ENCODE measurements at places on chromosomes 7 and 10.

- DNase-seq = no peak
Measured at GRCh38 chr10:70271996-70272924, 11.5 kb downstream of the NPFFR1 start.

DNA sequence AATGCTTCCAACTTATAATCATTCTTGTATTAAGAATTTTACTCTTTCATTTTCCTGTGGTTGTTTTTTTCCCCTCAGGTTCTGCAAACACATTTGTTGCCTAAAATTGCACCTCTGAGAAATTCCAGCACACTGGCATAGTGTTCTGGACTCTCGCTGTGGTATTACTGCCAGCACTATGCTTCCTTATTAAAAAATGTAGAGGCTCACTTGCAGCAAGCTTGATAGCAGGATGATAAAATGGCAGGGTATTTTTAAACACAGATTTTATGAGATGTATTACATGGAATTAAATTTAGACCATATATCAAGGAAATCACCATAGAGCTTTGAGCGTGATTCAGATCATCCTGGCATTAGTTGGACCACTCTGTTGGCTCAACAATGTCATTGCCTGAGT is 416.7 kb upstream of the AKR1E2 start:
- no peak for DNase-seq

DNA sequence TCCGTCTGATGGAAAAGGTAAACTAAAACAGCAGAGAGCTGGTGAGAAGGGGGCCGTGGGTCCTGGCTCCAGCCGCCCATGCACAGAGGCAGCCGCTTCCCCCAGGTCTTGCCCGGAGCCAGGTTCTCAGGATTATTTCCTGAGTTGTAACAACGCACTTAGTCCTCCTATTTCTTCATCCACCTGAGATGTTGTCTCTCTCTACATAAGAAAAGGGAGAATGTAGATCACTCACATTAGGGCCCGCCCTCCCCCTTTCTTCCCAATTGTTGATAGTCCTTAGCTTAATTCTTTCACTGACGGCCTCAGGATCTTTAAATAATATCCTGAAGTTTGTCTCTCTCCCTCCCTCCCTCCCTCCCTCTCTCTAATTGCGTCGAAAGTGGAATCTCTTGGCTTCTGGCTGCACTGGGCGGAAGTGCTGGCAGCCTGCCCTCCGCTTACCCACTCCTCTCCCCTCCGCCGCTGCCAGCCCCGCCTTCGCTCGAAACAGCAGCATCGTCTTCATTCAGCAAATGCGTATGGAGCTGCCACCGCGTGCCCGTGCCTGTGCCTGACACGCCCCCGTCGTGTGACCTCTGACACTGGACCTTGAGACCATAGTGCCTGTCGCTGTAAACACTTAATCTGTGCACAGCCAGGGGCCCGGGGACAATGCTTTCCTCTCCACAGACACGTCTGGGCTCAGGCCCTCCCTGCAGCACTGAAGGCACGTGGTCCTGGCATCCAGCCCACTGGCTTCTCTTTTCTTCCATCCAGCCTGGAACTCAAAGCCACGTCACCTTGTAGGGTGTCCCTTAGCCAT is 174.5 kb upstream of the PPP2R2D start:
- no peak for DNase-seq

DNA sequence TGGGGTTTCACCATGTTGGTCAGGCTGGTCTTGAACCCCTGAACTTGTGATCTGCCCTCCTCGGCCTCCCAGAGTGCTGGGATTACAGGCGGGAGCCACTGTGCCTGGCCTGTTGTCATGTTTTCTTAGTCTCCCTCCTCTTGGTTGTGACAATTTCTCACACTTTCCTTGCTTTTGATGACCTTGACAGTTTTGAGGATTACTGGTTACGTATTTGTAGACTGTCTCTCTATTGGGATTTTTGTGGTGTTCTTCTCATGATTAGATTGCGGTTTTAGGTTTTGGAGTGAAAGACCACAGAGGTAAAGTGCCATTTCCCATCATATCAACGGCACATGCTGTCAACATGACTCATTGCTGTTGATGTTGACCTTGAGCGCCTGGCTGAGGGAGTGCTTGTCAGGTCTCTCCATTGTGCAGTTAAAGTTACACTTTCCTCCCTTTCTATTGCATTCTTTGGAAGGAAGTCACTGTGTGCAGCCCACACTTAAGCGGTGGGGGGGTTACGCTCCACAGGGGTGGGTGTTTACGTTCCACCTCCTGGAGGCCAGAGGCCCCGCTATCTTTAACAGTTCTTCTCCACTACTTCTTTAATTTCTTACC is 10.8 kb downstream of the NEURL1 start:
- no peak for DNase-seq

DNA sequence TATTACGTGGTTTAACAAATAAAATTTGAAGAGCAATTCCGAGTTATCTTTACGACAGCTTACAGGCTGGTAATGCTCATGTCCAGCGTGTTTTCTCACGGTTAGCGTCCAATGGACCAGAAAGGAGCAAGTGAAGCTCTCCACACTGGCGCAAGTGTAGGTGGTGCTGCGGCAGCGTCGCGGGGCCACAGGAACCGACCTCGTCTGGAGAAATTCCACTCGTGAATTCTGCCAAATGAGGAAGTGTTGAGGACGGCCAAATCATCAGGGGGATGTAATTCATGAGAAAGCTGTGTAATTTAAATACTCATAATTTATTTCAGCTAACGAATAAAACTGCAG is 350 bp upstream of the ZNF37A start:
- DNase-seq = no peak

GRCh38 chr10:112585126-112585525 is 138.1 kb downstream of the VTI1A start:
- no peak for DNase-seq

- no peak for DNase-seq
Measured at GRCh38 chr10:35752469-35753461, 110.7 kb upstream of the FZD8 start.

GRCh38 chr10:43453266-43453831 is 16.4 kb downstream of the ZNF487 start:
- DNase-seq = no peak

GRCh38 chr7:141511676-141512396 is 39.4 kb upstream of the AGK start:
- no peak for DNase-seq

GRCh38 chr7:130491841-130492522 is at the start of gene MEST:
Gene MEST, plus strand, starts transcription at chr7:130492085. Its CDS starts 229 bp downstream, at chr7:130492314.
- no peak for DNase-seq

DNA sequence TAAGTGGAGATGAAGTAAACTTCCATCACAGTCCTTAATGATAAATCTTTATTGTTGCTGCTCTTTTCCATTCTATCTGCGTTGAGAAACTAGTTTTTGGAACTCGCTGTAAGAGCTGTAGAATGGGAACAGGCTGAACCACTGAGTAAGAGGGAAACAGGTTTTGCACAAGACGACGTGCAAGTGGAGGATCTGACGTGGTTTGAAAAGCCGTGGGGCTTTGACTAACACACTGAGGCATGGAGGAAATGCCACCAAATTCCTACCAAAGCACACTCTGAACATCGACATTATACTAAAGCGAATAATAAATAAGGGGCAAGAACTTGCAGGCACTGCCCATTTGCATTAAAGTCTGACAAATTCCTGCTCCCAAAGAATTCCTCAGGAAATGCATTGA is 160.6 kb downstream of the KLF6 start:
- DNase-seq = no peak

- DNase-seq = no peak
Measured at GRCh38 chr10:30178356-30178964, 119.1 kb upstream of the JCAD start.

DNA sequence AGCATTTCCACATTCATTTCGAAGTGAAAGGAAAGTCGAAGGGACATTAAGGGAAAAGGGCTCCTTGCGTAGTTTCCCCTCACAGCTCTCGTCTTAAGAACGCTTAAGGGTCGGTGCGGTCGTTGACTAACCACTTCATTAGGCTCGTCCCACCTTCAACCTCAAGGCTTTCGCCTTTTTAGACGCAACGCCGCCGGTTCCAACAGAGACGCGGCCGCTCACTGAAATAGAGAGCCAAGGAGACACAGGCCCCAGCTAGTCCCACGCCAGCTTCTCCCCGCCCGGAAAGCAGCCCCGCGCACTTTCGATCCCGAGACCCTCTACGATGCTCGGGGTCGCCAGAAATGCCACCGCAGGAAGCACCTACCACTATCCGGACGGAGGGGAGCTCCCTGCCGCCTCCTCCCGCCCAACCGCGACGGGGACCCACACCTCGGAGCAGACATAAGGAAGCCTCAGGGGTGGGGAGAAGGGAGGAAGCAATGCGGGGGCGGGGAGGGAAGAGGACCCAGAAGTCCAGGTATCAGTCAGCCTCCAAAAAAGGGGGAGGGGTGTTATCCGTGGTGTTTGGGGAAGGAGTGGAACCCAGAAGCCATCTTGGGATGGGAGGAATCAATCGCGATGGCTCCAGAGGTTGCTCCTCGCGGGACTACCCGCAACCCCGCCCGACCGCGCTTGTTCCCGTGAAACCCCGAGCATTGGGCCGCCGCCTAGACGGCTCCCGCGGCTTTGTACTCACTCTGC is 559 bp downstream of the TRA2A start:
- DNase-seq = no peak

DNA sequence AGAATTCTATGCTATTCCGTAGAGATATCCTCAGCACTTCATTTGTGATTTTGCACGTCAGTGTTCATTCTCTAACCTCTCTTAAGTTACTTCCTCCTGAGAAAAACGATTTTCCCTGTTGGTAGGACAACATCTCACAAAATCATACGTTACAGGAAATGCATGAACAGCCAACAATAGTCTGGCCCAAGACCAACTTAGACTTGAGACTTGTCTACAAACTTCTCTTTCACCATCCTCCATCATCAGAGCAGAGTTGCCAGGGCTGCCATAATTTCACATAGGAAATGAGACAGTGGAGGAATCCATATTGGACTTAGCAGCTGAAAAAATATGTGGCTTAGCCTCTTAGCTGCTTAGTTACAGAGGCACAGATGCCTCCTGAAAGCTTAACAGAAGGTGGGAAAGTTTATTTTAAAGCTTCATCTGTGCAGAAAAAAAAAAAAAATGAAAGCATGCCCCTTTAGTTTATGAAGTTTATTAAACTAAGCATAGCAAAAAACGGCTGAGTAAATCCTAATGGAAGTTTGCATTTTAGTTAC is 222.5 kb upstream of the CACNA2D1 start:
- DNase-seq = no peak

DNA sequence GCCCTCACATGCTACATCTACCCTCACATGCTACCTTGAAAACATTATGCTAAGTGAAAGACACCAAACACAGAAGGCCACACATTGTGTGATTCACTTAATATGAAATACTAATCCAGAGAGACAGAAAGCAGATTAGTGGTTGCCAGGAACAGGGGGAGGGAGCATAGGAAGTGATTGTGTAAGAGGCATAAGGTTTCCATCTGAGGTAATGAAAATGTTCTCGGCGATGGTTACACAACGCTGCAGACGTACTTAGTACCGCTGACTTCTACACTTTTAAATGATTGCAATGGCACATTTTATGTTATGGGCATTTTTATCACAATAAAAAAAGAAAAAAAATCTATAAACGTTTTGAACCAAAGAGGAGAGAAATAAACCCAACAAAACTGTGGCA is 742.3 kb downstream of the TYW1 start:
- DNase-seq = no peak

- no peak for DNase-seq
Measured at GRCh38 chr10:95466436-95466835, 94.7 kb downstream of the SORBS1 start.

- DNase-seq = no peak
Measured at GRCh38 chr7:133419041-133419440, 166.2 kb downstream of the EXOC4 start.

DNA sequence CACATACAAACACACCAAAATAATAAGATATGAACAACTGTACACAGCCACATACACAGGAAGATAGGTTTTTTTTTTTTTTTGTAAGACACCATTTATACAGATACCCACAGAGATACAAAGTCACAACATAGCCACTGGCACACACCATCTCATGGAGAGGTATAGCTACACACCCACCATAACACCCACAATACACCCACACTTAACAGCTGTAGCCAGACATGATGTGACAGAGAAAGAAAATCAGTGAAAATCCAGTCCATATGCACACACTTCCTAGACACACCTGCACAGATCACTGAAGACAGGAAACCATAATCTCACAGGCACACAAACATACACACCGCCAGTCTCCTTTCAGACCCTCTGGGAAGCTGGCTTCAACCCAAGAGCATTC is 62.4 kb upstream of the PAX2 start:
- no peak for DNase-seq

DNA sequence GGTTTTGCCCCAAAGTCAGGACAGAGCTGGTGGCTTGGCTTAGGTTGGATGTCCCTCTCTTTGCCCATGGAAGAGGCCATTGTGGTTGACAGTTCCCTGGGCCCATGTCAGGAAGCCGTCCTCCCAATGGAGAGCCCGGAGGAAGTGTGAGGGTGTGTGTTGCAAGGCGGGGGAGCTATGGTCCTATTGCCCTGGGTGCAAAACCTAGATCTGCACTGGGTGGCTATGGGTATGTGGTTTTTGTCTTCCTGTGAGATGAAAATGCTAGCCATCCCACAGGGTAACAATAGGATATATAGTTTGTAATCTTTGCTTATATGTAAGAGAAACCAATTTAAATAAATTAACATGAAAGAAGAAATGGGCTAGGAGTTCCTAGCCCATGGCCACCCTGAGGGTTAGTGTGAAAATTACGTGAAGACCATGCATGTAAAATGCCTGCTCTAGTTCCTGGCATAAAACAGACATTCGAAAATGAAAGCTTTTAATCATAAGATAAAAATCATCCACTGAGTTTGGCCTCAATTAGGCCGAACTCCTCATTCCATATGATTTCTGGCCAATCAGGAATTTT is 189.2 kb downstream of the PLPP4 start:
- no peak for DNase-seq

GRCh38 chr7:29199776-29200175 is 5.2 kb downstream of the CHN2 start:
- no peak for DNase-seq

- no peak for DNase-seq
Measured at GRCh38 chr10:92244796-92245195, 46.1 kb downstream of the CPEB3 start.

GRCh38 chr10:127698886-127699285 is 38.1 kb upstream of the FOXI2 start:
- no peak for DNase-seq

GRCh38 chr7:137891016-137891655 is 44.4 kb upstream of the DGKI start:
- no peak for DNase-seq

GRCh38 chr7:24725554-24726241 is 31.6 kb downstream of the GSDME start:
- no peak for DNase-seq

GRCh38 chr7:88165697-88166096 is 54.1 kb downstream of the SRI start:
- DNase-seq = no peak

GRCh38 chr10:100345570-100346330 is 1.3 kb upstream of the SCD start:
- no peak for DNase-seq

- no peak for DNase-seq
Measured at GRCh38 chr7:34343667-34344066, 314.4 kb upstream of the NPSR1 start.

DNA sequence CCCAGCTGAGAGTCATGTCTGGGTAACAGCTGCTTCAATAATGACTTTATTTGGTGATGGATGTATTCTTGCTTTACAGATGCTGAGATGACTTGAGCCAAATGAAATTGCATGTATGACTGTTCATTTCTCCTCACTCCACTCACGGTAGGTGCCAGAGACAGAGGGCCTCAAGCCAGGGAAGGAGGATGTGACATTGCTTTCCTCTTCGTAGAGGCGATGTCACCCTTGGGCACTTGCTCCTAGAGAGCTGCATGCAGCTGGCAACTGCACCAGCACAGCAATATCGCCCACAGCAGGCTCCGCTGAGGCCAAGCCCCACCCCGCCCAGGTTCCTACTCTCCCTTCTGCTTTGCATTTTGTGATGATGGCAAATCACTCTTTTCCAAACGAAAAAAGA is 116.6 kb upstream of the AOAH start:
- no peak for DNase-seq
